ENCODE measurements at places on chromosomes 11 and 22. TPM values are rescaled to one million over a fixed set of nuclear protein-coding genes. Genes with fewer than 3 reads are reported as not detected.

GRCh38 chr11:15624701-15625100 is 510.0 kb downstream of the INSC start:
- no peak for DNase-seq

DNA sequence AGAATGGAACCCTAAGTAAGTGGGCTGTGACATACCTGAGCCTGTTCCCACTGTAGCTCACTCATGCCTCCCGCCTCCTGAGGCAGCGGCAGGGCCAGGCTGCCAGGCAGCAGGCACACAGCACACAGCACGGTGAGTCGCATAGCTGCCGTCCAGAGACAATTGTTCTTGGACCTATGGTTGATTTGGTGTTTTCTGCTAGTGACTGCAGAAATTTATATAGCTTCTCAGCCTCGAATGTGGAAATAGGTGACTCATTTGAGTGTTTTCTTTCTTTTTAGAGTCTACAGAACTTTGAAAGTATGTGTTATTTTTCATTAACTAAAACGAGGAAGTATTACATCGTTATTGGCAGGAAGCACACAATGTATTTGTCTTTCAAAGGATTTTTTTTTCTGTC is at the start of gene MMP7:
Gene MMP7, minus strand, starts transcription at position 190 of the 400 bp plus-strand sequence. Its CDS starts 47 bp downstream, at position 143.
- DNase-seq = peak; percentile 15

DNA sequence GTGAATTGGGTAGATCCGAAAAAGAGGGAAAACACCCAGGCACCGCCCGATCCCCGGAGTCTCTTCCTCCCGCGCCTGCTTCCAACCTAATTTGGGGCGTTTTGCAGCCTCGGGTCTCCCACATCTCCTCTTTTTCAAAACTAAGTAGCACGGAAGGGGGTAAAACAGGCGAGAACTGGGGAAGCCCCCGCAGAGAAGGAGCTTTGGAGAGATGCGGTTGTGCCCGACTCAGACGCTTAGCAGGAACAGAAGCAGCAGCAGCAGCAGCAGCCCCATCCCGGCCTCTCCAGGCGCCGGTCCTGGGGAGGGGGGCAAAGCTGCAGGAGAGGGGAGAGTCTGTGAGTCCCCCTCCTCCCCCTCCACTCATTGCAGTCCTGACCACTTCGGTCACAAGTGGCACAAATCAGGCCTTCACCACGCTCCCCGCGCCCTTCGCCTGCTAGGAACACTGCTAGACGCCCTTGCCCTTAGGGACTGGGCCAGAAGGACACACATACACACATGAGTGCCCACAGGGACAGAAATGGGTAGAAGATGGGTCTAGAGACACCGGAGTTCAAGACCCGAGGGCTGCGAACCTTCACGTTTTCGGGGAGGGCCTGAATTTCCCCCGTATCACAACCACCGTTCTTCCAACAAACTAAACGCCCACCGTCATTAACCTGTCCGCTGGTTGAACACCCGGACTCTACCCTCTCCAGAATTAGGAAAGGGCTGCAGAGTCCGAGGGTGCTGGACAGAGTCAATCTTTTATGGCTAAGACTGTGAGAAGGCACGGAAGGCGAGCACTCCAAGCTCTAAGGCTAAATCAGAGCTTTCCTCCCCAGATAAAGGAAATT is 98.3 kb upstream of the HSD17B12 start:
- no peak for DNase-seq

- no peak for DNase-seq
Measured at GRCh38 chr22:25942115-25942855, 200.3 kb downstream of the MYO18B start.

GRCh38 chr22:17890892-17891291 is 116.6 kb upstream of the BID start:
- DNase-seq = no peak

DNA sequence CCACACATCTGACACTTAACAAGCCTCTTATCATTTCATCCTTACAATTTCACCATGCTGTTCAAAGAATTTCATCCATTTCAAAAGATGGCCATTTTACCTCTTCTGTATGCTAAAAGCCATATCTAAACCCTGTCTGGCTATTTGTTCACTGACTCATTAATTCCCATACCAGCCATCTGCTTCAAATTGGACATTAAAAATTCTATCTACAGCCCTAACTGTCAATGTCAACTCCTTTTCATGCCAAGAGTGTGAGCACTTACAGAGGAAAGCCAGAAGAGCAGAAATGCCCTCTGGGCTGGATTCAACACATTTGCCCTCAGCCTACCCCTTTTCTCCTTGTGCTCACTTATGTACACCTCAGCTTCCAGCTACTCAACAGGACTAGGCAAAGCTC is 59.2 kb downstream of the SYTL2 start:
- DNase-seq = no peak

The SMIM38 gene
- total RNA-seq = not detected

GRCh38 chr11:4184163-4184916 is 89.7 kb downstream of the RRM1 start:
- no peak for DNase-seq

GRCh38 chr22:43317239-43317638 is 25.9 kb downstream of the SCUBE1 start:
- no peak for DNase-seq

GRCh38 chr11:95734009-95734572 is 55.5 kb downstream of the FAM76B start:
- DNase-seq = no peak

The NAGA gene
- 18.7 TPM for total RNA-seq

The PDGFB gene
- not detected for total RNA-seq

The MAPK1 gene
- 178 TPM for total RNA-seq

DNA sequence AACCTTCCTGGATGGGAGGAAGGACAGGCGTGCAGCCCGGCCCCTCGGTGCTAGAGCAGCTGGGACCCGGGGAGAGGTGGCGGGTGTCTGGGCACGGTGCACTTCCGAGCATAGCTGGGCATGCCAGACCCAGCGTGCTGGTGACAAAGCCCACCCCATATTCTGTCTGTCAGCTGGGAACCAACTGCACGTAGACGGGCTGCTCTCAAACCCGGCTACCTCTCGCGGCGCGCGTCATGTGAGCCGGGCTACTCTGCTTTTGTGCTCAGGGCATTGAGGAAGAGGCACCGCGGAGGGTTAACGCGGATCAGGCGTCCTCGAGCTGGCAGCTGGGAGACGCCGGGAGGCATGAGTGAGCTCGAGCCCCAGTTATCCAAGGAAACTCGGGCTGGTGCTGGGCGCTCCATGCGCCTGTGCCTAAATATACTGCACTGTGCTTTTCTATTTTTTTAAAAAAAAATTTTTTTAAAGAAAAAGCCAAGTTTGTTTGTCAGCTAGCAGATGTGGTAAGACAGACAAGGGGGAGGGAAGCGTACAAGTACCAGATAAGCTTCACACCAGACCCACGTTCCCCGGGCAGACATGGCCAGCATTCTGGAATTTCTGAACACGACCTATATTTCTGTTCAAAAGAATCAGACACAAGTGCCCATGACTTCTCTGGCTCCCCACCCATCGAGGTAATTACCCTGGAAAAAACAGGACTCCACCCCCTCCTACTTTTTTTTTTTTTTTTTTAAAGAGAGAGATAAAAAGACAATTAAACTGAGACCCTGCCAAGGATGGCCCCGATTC is 425.6 kb downstream of the SHANK2 start:
- DNase-seq = no peak

DNA sequence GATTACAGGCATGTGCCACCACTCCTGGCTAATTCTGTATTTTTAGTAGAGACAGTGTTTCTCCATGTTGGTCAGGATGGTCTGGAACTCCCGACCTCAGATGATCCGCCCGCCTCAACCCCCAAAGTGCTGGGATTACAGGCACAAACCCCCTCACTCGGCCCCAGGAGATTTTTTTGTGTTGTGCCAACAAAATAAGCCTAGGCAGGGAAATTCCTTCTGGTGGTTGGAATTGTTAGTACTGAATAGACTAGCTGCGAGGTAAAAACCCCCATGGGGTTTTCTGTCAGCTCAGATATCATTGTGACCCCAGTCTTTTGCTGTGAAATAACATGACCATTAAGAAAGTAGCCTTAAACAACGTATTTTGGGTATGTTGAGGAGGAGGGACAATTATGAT is 144.9 kb downstream of the BCR start:
- no peak for DNase-seq

DNA sequence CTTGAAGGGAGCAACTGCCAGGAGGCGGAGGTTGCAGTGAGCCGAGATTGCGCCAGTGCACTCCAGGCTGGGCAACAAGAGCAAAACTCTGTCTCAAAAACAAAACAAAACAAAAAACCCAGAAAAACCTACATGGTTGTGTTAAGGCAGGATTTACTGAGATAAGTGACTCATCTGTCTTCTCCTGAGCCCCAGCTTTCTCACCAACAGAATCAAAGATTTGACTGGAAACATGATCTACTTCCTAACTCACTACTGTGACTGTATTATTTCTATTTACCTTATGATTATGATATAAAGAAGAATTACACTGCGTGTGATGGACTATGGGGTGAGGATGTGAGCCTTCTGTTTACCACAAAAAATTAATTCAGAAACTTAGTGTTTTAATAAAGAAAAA is 21.8 kb downstream of the FAM118B start:
- peak; percentile 9 for DNase-seq

The PRSS23 gene
- 192 TPM for total RNA-seq

The C1QTNF4 gene
- total RNA-seq = not detected

The SSTR3 gene
- total RNA-seq = not detected

DNA sequence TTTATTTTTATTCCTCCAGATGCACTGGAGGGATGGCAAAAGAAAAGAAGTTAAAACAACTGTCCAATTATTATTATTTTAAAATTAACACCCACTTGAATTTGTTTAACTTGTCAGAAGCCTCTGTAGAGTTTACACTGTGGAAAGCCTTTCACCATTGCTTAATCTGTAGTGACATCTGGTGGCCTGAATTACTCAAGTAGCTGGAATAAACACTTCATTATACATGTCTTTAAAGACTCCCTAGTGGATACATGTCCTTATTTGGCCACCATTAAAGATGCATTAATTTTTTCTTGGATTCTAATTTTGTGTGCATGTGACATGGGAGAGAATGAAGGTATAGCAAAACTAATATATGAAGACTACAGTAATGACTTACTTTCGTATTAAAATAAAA is 1496.5 kb downstream of the FAM181B start:
- DNase-seq = no peak

- DNase-seq = no peak
Measured at GRCh38 chr11:133793271-133794035, 51.9 kb downstream of the SPATA19 start.
